ENCODE measurements at places on chromosomes 3 and 15. TPM values are rescaled to one million over a fixed set of nuclear protein-coding genes. Genes with fewer than 3 reads are reported as not detected.

The ZNF654 gene
- total RNA-seq = 16.4 TPM

The UBXN7 gene
- 18.7 TPM for total RNA-seq

The TMCC1 gene
- 13.1 TPM for total RNA-seq

The GOLGA6B gene
- total RNA-seq = not detected

The SGO1 gene
- total RNA-seq = 1.3 TPM

The GOLGA8O gene
- not detected for total RNA-seq

The FOXL2NB gene
- 0.57 TPM for total RNA-seq

The ISLR gene
- total RNA-seq = 19.2 TPM

The SETD2 gene
- 24.3 TPM for total RNA-seq

The IQGAP1 gene
- 191 TPM for total RNA-seq

The ZXDC gene
- 23.4 TPM for total RNA-seq

The CAPN3 gene
- 2.8 TPM for total RNA-seq

The CPA3 gene
- total RNA-seq = 11.4 TPM

The RAD51 gene
- total RNA-seq = 8.5 TPM

The MORC1 gene
- total RNA-seq = not detected

The ISL2 gene
- total RNA-seq = 0.70 TPM

The SAMD7 gene
- total RNA-seq = not detected

The A4GNT gene
- total RNA-seq = not detected

The KLHL40 gene
- total RNA-seq = not detected

The MRPS22 gene
- 65.0 TPM for total RNA-seq

The CNTN3 gene
- not detected for total RNA-seq

The ITIH1 gene
- not detected for total RNA-seq

The SLC15A2 gene
- total RNA-seq = 4.7 TPM

The RYR3 gene
- 0.56 TPM for total RNA-seq

The FBXO40 gene
- total RNA-seq = not detected

The SLC22A13 gene
- 0.48 TPM for total RNA-seq

The ACOX2 gene
- 9.6 TPM for total RNA-seq

The RNU6-1 gene
- not detected for total RNA-seq

The RLBP1 gene
- not detected for total RNA-seq

The CDCP1 gene
- 67.5 TPM for total RNA-seq

The ASB14 gene
- not detected for total RNA-seq

The BFSP2 gene
- not detected for total RNA-seq

The HYAL1 gene
- 6.1 TPM for total RNA-seq
